Caudate nucleus (tissue), 63 donors: ENCODE measurements at places on chromosomes 5 and 9.

- no peak for DNase-seq
These were observed 6.7 kb downstream of the CORO2A start for GRCh38 chr9:98185611-98186171.

DNA sequence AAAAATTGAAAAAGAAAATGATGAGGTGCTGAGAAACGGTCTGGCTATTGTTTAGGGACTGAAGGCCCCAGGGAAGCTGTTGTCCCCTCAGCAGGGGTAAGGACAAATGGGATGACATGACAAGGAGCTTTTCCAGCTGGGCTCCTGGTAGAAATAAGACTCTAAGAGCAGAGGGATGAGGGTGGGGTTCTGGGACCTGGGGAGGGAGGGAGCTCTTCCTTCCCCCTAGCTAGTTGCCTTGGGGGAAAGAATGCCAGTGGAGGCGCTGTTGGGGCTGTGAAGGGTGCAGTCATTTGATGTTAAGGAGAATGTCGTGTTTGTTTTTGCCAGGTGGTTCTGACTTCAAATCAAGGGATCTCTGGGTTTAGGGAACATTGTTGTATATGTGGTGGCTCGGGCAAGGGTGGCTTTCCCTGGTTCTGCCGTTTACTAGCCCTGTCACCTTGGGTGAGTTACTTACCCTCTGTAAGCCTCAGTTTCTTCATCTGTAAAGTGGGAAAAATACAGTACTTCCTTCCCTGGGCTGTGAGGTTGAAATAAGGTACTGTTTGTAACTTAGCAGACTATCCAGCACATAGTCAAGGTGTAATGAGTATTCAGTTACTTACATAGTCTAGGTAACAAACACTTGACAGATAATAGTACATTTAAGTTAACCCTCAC is 47.8 kb downstream of the WWC1 start:
- no peak for DNase-seq

- DNase-seq: no peak
These were observed 45.5 kb upstream of the IFNE start for GRCh38 chr9:21527579-21527978.

DNA sequence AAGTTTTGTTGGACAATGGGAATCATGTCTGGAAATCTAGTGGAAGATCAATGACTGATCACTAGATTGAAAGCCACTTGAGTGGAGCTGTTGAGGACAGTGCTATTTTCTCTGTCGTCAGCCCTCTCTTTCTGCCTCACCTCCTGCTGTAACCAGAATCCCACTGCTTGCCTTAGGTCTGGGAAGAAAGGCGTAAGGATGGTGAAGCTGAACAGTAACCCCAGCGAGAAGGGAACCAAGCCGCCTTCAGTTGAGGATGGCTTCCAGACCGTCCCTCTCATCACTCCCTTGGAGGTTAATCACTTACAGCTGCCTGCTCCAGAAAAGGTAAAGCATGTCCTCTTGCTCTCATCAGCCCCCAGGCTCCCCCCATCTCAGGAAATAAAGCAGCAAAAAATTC is 1.1 kb downstream of the NSG2 start:
- DNase-seq: no peak
